ENCODE measurements at places on chromosomes 2 and 18. TPM values are rescaled to one million over a fixed set of nuclear protein-coding genes. Genes with fewer than 3 reads are reported as not detected.

DNA sequence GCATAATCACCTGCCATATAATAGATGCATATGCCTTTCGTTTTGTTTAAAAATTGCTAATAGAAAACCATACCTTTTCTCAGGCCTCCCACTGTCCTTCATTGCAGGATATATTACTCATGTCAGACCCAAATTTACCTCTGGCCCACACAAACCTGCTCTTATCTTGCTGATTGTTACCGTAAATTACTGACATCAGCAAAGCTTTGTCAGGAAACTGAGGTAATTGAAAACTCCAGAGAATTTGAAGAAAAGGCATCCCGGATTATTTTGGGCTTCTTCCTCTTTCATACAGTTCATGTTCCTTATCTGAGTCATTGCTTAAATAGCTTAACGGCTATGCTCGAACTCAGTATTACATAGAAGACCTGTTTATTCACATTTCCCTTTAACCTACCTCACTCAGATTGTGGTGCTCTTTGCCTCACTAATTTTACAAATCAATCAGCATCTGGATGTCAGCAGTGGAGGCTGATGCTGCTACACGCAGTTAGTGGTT lies 145.7 kb downstream of the ZEB2 start:
- no peak overlapping the region for H3K4me3 ChIP-seq
- peaks cover 9% of the 10 kb centered on the region for H3K4me1 ChIP-seq
- H3K27me3 ChIP-seq, result no peaks in the 10 kb centered on the region
- no peak for DNase-seq
- H3K27ac ChIP-seq, result no peak overlapping the region

- no peak overlapping the region for H3K4me3 ChIP-seq
- H3K27ac ChIP-seq, result no peak overlapping the region
- no peak for DNase-seq
- no peaks in the 10 kb centered on the region for H3K27me3 ChIP-seq
- H3K4me1 ChIP-seq, result peaks cover 9% of the 10 kb centered on the region
Measured at GRCh38 chr2:215772634-215773563, 240.5 kb downstream of the MREG start.

GRCh38 chr2:33069894-33070651 lies 123.3 kb downstream of the LTBP1 start:
- H3K4me1 ChIP-seq, result peaks cover 4% of the 10 kb centered on the region
- no peak for DNase-seq
- no peaks in the 10 kb centered on the region for H3K36me3 ChIP-seq
- no peaks in the 10 kb centered on the region for H3K27me3 ChIP-seq
- no peak overlapping the region for H3K27ac ChIP-seq

- H3K27ac ChIP-seq, result no peak overlapping the region
- H3K27me3 ChIP-seq, result no peaks in the 10 kb centered on the region
- H3K36me3 ChIP-seq, result no peaks in the 10 kb centered on the region
- no peak overlapping the region for H3K4me3 ChIP-seq
Measured at GRCh38 chr2:239025096-239025801, 177.4 kb downstream of the TWIST2 start.

GRCh38 chr2:127155947-127156346 lies 49.0 kb upstream of the BIN1 start:
- H3K36me3 ChIP-seq, result no peaks in the 10 kb centered on the region
- H3K4me3 ChIP-seq, result no peak overlapping the region
- H3K4me1 ChIP-seq, result peaks cover 7% of the 10 kb centered on the region
- peak; percentile 63 for DNase-seq
- H3K27ac ChIP-seq, result peak overlapping the region; percentile 23

GRCh38 chr2:210844016-210844415 lies 287.6 kb downstream of the CPS1 start:
- no peak overlapping the region for H3K4me3 ChIP-seq
- H3K4me1 ChIP-seq, result no peaks in the 10 kb centered on the region

Gene DNAH7
- 27.3 TPM for total RNA-seq

Gene MAB21L4
- 0.12 TPM for total RNA-seq

Gene PJVK
- 6.7 TPM for total RNA-seq

Measured in ovary (tissue), 10 donors.